ENCODE measurements at places on chromosomes 5 and 9.

DNA sequence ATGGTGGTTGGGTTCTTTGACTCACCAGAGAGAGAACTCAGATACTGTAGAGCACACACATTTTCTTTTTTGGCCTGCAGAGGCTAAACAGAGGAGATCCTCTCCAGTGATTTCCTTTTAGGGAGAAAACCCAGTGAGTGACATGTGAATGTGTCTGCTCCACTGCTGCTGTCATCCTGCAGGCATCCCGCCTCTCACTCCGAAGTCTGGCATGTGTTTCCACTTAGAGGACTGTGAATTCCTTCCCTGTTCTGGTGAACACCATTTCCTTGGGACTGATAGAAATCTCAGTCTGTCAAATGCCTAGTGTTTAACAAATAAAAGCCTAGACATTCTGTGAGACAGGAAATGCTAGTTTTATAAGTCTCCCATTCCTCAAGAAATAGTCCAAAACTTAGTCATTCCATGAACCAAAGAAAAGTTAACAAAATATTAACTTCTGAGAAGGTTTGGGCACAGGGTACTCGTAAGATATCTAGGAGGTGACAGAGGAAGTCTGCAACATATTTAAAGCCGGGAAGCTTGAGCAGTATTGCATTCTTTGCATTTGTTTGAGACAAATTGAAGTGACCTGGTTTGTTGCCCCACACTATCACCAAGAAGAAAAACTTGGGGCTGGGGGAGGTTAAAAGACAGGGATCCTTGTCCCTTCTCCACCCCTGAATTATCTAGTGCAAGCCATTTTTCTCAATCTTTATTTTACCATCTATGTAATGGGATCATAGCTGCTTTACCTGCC lies 74.9 kb upstream of the NIPAL4 start:
- H3K4me3 ChIP-seq, result no peak overlapping the region
- peak overlapping the region; percentile 97 for H3K27ac ChIP-seq
- no peaks in the 10 kb centered on the region for H3K27me3 ChIP-seq

DNA sequence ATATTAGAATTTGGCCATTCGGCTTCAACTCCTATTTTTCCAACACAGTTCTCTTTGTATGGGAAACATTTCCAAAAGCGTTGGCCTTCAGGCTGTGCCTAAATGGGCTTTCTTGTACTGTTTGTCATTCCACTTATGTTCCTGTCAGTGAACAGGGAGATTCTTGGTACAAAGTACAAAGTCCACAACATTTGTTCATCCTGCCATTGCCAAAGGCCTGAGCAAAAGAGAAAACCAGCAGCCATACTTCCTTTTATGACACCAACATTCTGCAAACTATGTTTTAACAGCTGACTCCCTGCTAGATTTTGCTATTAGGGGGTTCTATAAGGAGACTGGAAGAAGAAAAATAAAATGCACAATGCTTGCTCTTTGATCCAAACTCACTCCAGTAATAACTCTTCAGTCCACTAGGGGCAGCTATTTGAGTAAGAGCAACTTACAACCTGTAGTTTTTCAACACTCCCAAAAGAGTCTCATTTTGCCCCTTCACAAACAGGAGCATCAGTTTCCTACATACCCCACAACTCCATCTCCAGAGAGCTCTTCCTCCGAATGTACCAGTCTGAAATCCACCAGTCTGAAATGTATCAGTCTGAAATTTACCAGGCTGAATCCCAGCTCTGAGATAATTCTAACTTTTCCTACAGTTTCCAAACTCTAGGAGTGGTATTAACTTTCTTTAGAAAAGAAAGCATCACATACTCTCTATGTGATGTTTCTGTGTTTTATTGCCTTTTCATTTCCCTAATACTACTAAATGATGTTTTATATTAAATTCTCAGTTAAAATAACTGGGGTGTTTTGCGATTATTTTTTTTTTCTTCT lies 693.8 kb downstream of the DNAH5 start:
- no peaks in the 10 kb centered on the region for H3K36me3 ChIP-seq
- no peak overlapping the region for H3K27ac ChIP-seq
- no peak overlapping the region for H3K4me3 ChIP-seq
- H3K27me3 ChIP-seq, result no peaks in the 10 kb centered on the region

DNA sequence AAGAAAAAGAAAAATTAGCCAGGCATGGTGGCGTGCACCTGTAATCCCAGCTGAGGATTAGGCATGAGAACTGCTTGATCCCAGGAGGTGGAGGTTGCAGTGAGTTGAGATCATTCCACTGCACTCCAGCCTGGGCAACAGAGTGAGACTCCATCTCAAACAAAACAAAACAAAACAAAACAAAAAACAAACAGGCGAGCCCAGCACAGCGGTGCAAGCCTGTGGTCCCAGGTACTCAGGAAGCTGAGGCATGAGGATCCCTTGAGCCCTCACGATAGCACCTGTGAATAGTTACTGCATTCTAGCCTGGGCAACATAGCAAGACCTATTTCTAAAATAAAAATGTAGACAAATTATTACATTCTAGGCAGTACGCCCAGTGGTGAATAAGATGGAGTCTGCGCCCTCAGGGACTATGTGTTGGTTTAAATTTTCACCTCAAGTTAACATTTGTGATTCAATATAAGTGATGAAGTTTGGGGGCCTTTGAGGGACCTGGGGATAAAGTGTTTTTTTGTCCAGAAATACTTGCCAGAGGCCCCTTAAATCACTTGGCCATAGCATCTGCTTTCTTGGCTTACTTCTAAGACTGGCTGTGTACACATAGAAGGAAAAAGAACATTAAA lies 3.4 kb upstream of the GAPVD1 start:
- H3K4me1 ChIP-seq, result no peaks in the 10 kb centered on the region
- no peak overlapping the region for H3K27ac ChIP-seq
- no peaks in the 10 kb centered on the region for H3K27me3 ChIP-seq

DNA sequence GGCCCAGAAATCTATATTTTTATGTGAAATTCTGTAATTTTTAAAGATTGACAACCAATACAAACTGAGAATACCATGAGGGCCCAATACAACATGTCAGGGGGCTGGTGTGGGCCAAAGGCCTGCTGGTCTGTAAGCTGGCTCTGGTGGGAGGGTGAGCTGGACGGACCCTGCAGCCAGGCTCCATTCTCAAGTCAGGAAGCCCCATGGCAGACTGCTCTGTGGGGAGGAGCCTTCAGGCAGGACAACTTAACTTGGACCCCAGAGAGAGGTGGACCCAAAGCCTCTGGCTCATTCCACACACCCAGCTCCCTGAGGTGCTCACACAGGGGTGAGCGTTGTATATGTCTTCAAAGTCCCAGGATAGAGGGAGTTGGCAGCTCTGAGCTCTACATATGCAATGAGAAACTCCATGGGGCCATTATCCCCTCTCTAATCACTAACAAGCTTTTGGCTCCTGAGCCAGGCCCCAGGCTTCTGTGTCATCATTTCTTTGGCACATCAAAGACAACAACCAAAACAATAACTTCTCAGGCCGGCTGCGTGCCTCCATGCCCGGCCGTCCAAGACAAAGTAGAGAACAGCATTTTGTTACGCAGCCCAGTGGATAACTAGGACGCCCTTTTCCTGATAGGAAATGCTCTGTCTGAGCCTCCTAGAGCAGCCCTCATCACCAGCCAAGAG lies 6.4 kb downstream of the SEPTIN8 start:
- DNase-seq, result peak; percentile 47
- no peak overlapping the region for H3K4me3 ChIP-seq
- no peaks in the 10 kb centered on the region for H3K27me3 ChIP-seq
- H3K27ac ChIP-seq, result no peak overlapping the region
- H3K4me1 ChIP-seq, result no peaks in the 10 kb centered on the region

GRCh38 chr5:172877466-172878260 lies 43.6 kb downstream of the ERGIC1 start:
- DNase-seq, result peak; percentile 48
- no peaks in the 10 kb centered on the region for H3K27me3 ChIP-seq
